ENCODE measurements at places on chromosomes 4 and X. TPM values are rescaled to one million over a fixed set of nuclear protein-coding genes. Genes with fewer than 3 reads are reported as not detected.

The TSPAN5 gene
- 3.1 TPM for total RNA-seq

The DUSP21 gene
- not detected for total RNA-seq

The GPR50 gene
- not detected for total RNA-seq

The MTTP gene
- 0.47 TPM for total RNA-seq

The GPR119 gene
- total RNA-seq = not detected

The F8A1 gene
- 16.1 TPM for total RNA-seq

The PCSK1N gene
- 7.0 TPM for total RNA-seq
